NCI-H2107 (cell line): ENCODE measurements at places on chromosomes 13 and 19.

- no peak for DNase-seq
Observed at GRCh38 chr19:41019346-41019745, 28.3 kb downstream of the CYP2B6 start.

DNA sequence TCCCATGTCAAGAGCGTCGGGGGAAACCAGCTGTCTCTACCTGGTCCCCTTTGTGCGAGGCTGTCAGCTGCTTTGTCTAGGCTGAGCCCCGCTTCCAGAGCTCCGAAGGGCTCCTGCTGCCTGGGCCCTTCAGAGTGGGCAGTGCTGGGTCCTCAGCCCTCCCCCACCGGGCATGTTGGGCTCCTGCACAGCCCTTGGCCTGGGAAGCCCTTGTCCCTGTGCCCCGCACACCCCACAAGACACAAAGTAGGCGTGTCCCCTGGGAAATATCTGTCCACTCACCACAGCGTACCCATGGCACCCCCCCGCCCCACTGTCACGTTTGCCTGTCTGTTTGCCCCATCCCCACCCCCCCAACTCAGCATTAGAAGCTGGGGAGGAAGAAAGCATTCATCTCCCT, 39.6 kb upstream of the RANBP3 start:
- DNase-seq = no peak

GRCh38 chr19:13961826-13962698, 9.8 kb downstream of the DCAF15 start:
- DNase-seq = no peak

GRCh38 chr13:35718084-35718483, 241.6 kb upstream of the MAB21L1 start:
- no peak for DNase-seq

GRCh38 chr19:43910884-43911283, 24.2 kb downstream of the ZNF45 start:
- DNase-seq = no peak

DNA sequence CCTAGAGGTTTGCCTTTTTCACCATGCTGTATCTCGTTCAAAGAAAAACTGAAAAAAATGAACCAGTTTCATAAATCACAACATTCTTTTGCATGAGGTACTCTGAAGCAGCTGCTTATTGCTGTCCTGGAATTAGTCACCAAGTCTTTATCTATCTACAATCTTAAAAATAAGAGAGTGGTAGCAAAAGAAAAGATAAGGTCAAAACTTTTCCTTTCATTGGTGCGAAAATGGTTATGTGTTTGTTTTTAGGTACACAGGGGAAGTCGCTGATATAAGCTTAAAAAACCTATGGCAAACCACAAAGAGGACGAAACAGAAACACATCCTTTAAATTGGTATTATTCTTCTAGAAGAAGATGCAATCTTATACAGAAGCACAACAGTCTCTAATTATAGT, 20.7 kb downstream of the OBI1 start:
- no peak for DNase-seq

DNA sequence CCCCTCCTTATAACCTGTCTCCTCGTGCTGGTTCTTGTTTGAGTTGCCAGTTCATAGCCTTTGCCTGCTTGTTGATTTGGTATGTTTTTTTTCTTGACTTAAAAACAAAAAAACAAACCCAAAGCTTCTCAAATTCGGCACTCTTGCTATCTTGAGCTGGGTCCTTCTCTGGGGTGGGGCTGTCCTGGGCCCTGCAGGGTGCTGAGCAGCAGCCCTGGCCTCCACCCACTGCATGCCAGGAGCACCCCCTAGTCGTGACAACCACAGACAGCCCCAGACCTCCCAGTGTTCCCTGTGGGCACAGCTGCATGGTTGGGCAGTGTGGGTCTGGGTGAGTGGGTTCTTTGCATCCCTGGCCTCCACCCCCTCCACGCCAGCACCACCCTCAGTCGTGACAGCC, 27.8 kb downstream of the KDM4B start:
- no peak for DNase-seq

- no peak for DNase-seq
Observed at GRCh38 chr19:12937093-12937926, 1.1 kb upstream of the CALR start.

DNA sequence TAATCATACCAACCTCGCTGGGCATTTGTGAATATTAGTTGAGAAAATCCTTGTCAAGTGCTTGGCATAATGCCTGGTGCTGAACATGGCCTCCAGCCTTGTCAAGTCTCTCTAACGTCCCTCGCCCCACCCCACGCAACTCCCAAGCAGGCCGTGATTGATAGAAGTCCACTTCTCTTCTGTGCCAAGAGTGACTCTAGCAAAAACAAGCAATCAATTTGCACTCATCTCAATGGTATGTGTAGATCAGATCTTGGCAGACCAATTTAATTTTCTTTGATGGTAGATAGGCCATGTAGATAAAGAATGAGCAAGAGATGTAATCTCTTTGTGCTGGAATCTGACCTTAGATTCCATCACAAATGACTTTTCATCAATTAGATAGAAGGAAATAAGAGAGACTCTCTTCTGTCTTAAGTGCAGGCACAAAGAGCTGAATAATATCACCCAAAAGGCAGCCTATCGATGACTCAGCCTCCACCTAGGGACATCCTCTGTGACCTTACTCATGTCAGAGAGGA, 31.0 kb upstream of the KATNAL1 start:
- DNase-seq = no peak
